ENCODE measurements at places on chromosomes 2 and 18. TPM values are rescaled to one million over a fixed set of nuclear protein-coding genes. Genes with fewer than 3 reads are reported as not detected.

Gene GALNT14
- 4.6 TPM for total RNA-seq

Gene PPIL3
- 33.9 TPM for total RNA-seq

Gene ZNF396
- total RNA-seq, result 2.0 TPM

Gene CPS1
- 18.4 TPM for total RNA-seq

Gene CCDC102B
- 3.5 TPM for total RNA-seq

Gene CCDC74A
- 0.32 TPM for total RNA-seq

Gene TRIM43
- total RNA-seq, result not detected

Gene HOXD13
- total RNA-seq, result not detected

Gene CXCR1
- total RNA-seq, result 0.12 TPM

Gene CDH19
- total RNA-seq, result not detected

Gene CREG2
- total RNA-seq, result not detected

Gene RTP5
- total RNA-seq, result not detected

Gene CTIF
- 95.8 TPM for total RNA-seq

Gene MITD1
- 19.1 TPM for total RNA-seq

Gene CD207
- total RNA-seq, result not detected

Gene EMX1
- total RNA-seq, result not detected

GRCh38 chr18:46466234-46467160 is 190.5 kb downstream of the LOXHD1 start:
- no peak for DNase-seq

- DNase-seq, result no peak
These were observed 208.4 kb downstream of the SETBP1 start for GRCh38 chr18:44889111-44889510.

GRCh38 chr2:215299337-215299859 is 12.5 kb upstream of the ATIC start:
- no peak for DNase-seq

DNA sequence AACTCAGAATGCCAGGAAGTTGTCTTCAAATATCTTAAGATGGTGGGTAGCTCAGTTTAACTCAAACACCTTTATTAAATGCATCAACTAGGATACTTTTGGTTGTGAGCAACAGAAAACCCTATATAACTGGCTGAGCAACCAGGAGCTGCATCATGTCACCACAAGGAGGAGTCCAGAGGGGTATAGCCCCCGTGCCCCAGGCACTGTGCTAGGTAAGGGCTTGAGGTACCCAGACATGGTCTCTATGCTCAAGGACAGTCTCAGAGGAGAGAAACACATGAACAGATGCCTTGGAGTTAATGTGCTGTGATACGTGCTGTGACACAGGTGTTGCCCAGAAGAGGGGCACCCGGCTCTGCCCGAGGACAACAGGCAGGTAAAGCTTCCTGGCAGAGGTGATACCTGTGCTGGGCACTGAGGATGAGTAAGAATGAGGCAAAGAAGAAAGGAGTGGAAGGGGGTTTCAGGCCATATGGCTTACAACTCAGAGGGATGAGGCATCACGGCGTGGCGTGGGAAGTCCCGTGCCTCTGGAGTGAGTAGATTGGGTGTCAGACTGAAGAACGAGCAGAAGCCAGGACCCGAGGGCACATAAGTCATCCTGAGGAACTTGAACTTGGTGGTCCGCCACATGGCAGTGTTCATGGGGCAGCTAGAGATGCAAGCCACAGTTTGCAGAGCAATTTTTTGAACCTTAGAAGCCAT is 32.0 kb upstream of the CAB39 start:
- peak; percentile 67 for DNase-seq

DNA sequence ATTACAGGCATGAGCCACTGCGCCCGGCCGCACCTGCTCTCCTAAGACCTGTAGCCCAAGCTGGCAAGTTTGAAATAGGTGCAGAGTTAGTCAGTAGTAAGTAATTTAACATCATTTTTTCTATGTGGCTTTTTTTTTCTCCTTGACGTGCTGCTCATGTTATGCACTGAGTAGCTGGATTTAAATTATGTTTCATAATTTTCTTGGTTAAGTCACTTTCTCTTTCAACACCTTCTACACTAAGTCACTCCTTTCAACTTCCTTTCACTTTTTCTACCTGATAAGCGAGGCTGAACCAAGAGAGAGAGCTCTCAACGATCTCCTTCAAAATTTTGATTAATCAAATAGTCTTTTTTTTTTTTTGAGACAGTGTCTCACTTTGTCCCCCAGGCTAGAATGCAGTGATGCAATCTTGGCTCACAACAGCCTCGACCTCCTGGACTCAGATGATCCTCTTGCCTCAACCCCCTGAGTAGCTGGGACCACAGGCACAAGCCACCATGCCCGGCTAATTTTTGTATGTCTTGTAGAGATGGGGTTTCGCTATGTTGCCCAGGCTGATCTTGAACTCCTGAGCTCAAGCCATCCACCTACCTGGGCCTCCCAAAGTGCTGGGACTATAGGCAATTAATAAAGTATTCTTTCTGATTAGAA is 13.1 kb downstream of the CASP8 start:
- no peak for DNase-seq

GRCh38 chr2:78065366-78065765 is 543.2 kb upstream of the LRRTM4 start:
- no peak for DNase-seq

- DNase-seq, result peak; percentile 66
These were observed 36.1 kb downstream of the ADCY3 start for GRCh38 chr2:24883946-24884345.

DNA sequence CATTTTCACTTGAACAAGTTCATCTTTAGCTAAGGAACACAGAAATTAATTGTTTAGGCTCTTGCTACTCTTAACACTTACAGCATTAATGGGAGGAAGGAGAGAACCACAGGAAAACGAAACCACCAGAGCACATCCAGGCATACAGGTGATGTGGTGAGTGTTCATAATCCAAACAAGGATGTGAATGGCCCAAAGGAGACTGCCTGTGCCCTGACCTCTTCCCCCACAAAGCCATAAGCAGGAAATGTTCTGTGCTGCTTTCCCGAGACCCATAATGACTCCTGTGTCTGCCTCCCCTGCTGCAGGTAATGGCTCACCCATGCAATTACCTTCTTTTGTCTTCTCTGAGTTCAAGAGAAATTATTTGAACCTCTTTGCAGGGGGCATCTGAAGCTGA is 295.9 kb upstream of the LINC00305 start:
- no peak for DNase-seq

DNA sequence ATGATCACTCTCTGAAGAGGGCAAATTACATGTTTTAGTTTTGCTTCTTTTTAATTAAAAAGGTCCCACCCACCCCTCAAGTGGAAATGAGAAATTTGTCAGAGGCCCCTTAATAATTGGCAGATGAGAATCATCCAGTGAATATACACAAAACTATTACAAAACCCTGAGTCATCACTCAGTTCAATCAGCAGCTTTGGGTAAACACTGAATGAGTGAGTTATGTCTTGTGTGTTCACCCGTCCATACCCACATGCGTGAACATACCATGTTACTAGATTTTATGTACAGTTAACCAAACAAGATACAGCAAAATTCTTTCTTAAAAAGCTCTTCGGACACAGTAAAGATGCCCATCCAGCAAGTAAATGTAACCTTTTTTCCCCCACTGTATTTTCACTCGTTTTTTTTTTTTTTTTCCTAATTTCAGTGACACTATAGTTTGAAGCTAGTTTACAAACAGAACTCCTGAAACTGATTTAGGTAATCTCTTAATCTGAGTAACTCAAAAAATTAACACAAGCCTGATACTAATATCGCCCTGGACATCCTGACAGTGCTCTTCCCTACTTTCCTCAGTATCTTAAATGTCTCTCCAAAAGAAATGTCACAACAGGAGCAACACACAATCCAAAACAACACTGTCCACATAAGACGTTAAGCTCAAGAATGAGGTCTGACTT is 1.4 kb downstream of the PSME4 start:
- DNase-seq, result peak; percentile 90

GRCh38 chr18:62105376-62105775 is 81.5 kb downstream of the PIGN start:
- no peak for DNase-seq

GRCh38 chr2:188529710-188530109 is 238.0 kb downstream of the GULP1 start:
- no peak for DNase-seq

DNA sequence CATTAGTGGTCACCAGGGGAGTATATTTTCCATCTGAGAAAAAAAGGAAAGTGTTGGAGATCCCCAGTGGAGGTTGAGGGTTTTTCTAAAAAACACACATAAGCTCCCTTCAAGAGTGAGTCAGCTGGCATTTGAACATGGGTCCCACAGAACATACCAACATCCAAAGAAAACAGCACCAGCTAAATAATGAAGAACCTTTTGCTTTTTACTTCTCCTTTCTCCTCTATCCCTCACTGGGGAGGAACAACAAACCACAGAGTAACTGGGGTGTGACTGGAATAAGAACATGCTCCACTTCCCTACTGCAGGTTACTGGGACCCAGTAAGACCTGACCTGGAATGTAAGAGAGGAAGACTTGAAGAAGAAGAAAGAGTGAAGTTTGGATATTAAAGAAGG is 56.5 kb upstream of the RAPH1 start:
- no peak for DNase-seq

DNA sequence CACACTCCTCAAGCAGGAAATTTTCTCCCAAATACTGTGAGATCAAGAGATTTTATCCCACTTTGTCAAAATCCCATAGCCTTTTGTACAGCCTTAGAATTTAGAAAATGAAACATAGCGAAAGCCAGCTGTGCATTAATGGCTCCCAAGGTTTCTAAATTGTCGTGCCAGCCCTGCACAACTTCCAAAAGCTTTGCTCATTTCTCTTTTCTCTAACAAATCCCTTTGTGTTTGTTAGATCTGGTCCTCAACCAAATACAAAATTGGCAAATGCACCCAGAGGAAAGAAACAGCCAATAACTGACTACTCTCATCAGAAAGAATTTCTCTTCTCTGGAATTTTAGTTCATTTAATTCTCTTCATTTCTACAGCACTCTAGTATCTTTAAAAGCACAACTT is 361.1 kb downstream of the INSIG2 start:
- DNase-seq, result no peak

GRCh38 chr2:137049518-137049917 is 284.2 kb downstream of the THSD7B start:
- DNase-seq, result no peak

DNA sequence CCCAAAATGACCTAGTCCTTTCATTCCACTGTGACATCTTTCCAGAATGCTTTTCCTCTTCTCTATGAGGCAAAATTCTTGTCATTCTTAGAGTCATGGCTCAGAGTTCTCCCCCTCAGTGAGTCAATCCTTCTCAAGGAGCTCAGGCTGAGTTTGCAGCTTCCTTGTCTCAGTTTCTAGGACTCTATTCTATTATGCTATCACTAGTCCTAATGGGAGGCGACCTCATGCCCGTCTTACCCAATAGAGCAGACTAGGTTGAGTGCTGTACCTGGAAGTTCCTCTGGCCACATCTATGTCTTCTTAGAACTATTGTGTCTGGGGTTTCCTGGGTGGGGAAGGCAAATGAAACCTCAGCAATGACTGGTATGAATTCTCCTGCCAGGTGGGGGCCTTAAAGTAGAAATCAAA is 51.5 kb downstream of the HAUS1 start:
- DNase-seq, result peak; percentile 55

DNA sequence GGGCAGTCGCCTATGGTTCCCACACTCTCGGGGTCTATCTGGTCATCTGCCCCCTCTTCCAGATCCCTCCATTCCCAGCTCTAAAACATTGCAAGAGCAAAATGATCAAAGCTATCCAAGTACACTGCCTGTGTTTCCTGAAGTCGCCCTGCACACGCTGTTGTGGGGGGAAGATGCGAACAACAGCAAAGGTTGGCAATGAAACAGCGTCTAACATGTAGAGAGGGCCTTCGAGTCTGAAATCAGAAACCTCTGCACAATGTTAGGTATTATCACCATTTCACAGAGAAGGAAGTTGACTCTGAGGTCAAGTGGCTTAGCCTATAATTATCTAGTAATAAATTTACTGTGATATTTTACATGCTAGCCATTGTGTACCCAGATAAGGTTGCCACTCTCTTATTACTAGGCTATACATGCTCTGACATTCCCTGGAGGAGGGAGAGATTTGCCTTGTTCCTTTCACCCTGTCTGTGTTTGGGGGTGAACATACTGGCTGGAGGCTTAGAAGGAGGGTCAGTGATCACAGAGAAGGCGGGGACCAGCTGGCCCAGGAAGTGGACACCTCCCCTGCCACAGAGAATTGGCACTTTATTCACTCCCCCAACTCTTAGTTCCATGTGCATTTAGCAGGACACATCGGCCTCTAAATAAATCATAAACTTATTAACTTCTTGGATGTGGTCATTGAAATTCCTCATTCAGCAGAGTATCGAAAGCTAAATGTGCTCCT is 36.8 kb downstream of the KCTD1 start:
- DNase-seq, result no peak

DNA sequence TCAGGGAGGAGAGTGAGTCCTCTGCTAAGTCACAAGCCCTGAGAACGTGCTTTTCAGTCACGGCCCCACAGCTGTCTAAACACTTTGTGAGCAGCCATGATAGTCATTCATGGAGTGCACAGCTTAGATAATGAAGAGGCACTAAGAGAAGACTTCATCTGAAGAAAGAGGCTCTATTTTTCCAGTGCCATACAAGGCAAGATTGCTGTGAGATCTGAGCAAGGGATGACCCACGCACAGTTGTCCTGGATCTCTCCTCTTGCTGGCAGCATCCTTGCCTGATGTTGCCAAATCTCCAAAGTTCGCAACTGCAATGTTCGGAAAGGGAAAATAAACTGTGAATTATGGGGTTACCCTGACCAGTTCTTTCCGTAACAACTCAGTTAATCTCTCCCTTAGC is 418.7 kb downstream of the MEIS1 start:
- no peak for DNase-seq

GRCh38 chr2:106890606-106891005 is 4.6 kb upstream of the ST6GAL2 start:
- DNase-seq, result no peak

- DNase-seq, result no peak
These were observed 21.3 kb downstream of the SKA1 start for GRCh38 chr18:50396005-50396660.

- no peak for DNase-seq
These were observed 1.7 kb downstream of the TRIP12 start for GRCh38 chr2:229920011-229920641.

GRCh38 chr18:57063601-57064103 is 83.2 kb upstream of the BOD1L2 start:
- DNase-seq, result no peak

- DNase-seq, result no peak
These were observed 52.2 kb downstream of the FAM178B start for GRCh38 chr2:96934182-96934495.
